ENCODE measurements at places on chromosomes 13 and 19. TPM values are rescaled to one million over a fixed set of nuclear protein-coding genes. Genes with fewer than 3 reads are reported as not detected.

ZNF580 gene
- total RNA-seq = 45.8 TPM

ADM5 gene
- 0.83 TPM for total RNA-seq

S1PR5 gene
- total RNA-seq = not detected

KLK12 gene
- not detected for total RNA-seq

TTC9B gene
- not detected for total RNA-seq

NCAN gene
- total RNA-seq = not detected

PALM3 gene
- total RNA-seq = not detected
